Subcutaneous preadipocyte (primary cell): ENCODE measurements at places on chromosomes 6 and 20. TPM values are rescaled to one million over a fixed set of nuclear protein-coding genes. Genes with fewer than 3 reads are reported as not detected.

PLG gene
- total RNA-seq = not detected in 2 replicates

PAX1 gene
- total RNA-seq = not detected in 2 replicates

NEURL2 gene
- total RNA-seq = 2.6 and 2.7 TPM in 2 replicates

MYLK2 gene
- total RNA-seq = 0.37 and 0.39 TPM in 2 replicates
